ENCODE measurements at places on chromosomes 6 and 20.
A peak's percentile ranks its signal among the peaks of the same experiment; 100 is the strongest.

- H3K27ac ChIP-seq = no peak overlapping the region
- H3K4me3 ChIP-seq = no peak overlapping the region
- DNase-seq = no peak
These were observed 78.0 kb downstream of the DLGAP4 start for GRCh38 chr20:36384022-36384619.

- peaks cover 30% of the 10 kb centered on the region for H3K4me1 ChIP-seq
- peaks cover 38% of the 10 kb centered on the region for H3K36me3 ChIP-seq
- DNase-seq = no peak
These were observed 129.1 kb upstream of the NUP153 start for GRCh38 chr6:17835784-17836183.

- no peaks in the 10 kb centered on the region for H3K4me1 ChIP-seq
- H3K27ac ChIP-seq = no peak overlapping the region
- peaks cover 5% of the 10 kb centered on the region for H3K27me3 ChIP-seq
- no peaks in the 10 kb centered on the region for H3K36me3 ChIP-seq
- H3K4me3 ChIP-seq = no peak overlapping the region
These were observed 88.1 kb upstream of the ZFP64 start for GRCh38 chr20:52279706-52280105.

- peaks cover 39% of the 10 kb centered on the region for H3K4me1 ChIP-seq
- no peaks in the 10 kb centered on the region for H3K36me3 ChIP-seq
- no peaks in the 10 kb centered on the region for H3K27me3 ChIP-seq
These were observed 272.1 kb upstream of the TAB2 start for GRCh38 chr6:149045404-149045803.

DNA sequence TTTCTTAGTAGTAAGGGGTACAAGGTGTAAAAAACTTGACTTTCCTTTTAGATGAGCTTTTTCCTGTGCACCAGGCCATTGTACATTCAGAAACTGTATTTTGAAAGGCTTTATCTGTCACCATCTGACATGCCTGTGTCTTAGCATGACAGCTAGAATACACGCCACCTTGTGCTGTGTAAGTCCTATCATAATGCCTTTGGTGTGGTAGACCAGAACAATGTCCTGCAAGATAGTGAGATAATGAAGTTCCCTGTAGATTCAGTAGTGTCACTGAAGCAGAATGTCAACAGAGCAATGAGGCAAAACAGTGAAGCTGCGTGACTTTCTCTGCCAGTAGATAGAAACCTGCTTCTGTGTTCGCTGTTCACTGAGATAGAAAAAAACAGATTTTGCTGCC lies 105.8 kb downstream of the JAG1 start:
- H3K4me1 ChIP-seq = peaks cover 30% of the 10 kb centered on the region
- no peaks in the 10 kb centered on the region for H3K27me3 ChIP-seq
- no peak for DNase-seq
- H3K36me3 ChIP-seq = peaks cover 2% of the 10 kb centered on the region

DNA sequence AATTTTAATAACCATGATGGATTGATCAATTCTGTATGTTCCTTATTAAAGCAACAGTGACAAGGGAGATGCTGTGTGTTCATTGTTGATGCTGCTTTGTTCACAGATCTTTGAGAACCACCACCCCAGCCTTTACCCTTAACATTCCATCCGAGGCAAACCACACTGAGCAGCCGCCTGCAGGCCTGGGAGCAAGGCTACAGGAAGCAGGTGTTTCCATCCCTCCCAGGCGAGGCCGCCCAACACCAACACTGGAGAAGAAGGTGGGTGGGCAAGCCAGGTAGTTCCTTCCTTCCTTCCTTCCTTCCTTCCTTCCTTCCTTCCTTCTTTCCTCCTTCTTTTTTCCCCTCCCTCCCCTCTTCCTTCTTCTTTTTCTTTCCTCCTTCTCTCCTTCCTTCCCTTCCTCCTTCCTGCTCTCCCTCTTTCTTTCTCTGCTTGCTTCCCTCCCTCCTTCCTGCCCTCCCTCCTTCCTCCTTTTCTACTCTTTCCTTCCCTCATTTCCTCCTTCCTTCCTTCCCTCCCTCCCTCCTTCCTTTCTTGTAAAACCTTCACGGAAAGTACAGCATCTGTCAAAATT lies 13.7 kb downstream of the TTLL2 start:
- H3K27me3 ChIP-seq = no peaks in the 10 kb centered on the region
- no peaks in the 10 kb centered on the region for H3K36me3 ChIP-seq
- peaks cover 8% of the 10 kb centered on the region for H3K4me1 ChIP-seq
- no peak overlapping the region for H3K4me3 ChIP-seq
- no peak for DNase-seq
- H3K27ac ChIP-seq = no peak overlapping the region

DNA sequence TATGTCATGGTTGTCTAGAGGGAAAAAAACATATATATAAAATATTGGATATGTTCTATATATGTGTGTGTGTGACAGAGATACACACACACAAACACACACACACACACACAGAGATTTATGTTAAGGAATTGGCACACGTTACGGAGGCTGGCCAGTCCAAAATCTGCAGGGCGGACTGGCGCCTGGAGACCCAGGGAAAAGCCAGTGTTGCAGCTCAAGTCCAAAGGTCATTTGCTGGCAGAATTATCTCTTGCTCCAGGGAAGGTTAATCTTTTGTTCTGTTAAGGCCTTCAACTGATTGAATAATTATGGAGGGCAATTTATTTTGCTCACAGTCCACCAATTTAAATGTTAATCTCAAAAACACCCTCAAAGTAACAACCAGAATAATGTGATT lies 37.5 kb upstream of the PDE7B start:
- H3K27ac ChIP-seq = no peak overlapping the region
- H3K4me3 ChIP-seq = no peak overlapping the region
- H3K27me3 ChIP-seq = no peaks in the 10 kb centered on the region
- H3K36me3 ChIP-seq = no peaks in the 10 kb centered on the region
- H3K4me1 ChIP-seq = no peaks in the 10 kb centered on the region

- DNase-seq = peak; percentile 74
- H3K36me3 ChIP-seq = no peaks in the 10 kb centered on the region
- H3K4me3 ChIP-seq = no peak overlapping the region
These were observed 14.7 kb upstream of the PXDC1 start for GRCh38 chr6:3766214-3766613.

DNA sequence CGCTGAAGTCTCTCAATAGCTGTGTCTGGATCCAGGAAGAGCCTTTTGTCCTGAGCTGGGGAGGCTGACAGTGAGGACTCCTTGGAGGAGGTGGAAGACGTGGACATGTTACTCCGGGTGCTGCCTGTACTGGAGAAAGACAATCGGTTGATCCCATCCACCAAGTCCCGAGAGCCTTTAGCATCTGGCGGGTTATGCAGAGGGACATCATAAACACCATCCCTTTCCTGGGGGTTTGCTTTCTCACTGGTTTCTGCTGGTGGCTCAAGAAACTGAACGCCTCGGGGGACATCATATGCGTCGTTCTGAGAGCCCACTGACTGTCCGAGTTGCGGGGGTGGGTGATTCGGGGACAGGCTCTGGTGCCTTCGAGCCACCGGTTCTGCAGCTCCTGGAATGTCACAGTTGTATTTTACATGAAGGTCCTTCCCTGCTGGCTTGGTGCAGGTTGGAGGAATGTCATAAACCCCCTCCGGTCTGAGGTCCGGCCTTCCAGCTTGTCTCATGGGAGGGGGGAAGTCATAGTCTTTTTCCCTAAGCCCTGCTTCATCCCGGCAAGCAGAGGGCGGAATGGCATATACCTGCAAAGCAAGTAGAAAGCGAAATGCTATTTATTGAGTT lies 41.7 kb downstream of the NEDD9 start:
- H3K27ac ChIP-seq = no peak overlapping the region
- peaks cover 68% of the 10 kb centered on the region for H3K36me3 ChIP-seq
- H3K4me1 ChIP-seq = peaks cover 19% of the 10 kb centered on the region
- no peak for DNase-seq

DNA sequence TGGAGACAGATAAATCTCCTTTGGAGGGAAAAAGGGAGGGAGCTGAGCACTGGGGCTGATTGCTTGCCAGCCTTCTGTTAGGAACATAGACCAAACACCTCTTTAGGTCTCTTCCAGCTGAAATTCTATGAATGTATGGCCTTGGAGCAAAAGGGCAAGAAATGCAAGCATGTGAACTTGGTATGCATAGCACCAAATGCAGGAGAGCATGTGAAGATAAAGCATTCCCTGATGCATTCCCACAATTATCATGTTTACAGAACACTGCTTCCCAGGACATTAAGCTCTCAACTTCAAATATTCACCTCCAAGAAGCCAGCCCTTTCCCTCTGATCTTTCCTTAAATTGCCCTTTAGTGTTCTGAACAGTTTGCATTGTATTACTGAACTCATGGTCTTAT lies 15.6 kb downstream of the RIPOR2 start:
- H3K4me1 ChIP-seq = no peaks in the 10 kb centered on the region
- H3K4me3 ChIP-seq = no peak overlapping the region
- no peak for DNase-seq
- H3K27ac ChIP-seq = no peak overlapping the region
- H3K36me3 ChIP-seq = no peaks in the 10 kb centered on the region
- H3K27me3 ChIP-seq = no peaks in the 10 kb centered on the region

DNA sequence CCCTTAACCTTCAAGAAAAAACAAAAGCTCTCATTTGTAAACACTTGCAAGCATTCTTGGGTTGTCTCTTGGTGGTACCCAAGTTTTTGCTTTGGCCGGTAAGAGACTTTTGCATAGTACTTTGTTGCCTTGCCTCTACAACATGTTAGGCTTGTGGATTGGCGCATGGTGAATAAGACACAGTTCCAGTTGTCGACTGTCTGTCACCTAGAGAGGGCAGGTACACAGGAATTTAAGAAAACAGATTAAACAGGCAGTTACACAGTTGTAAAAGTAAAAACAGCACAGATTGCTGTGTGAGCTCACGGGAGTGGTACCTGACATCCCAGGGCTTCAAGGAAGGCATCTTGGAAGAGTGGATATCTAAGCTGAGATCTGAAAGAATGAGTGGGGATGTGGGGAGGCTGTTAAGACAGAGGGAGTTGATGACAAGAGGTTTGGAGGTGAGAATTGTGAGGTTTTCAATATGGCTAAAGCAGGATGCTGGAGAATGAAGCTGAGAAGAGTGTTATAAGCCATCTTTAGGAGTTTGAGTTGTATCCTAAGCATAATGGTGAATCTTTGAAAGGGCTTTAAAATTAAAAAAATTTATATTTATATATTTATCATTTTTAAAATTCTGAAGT lies 19.2 kb downstream of the UTRN start:
- peaks cover 35% of the 10 kb centered on the region for H3K36me3 ChIP-seq
- H3K27me3 ChIP-seq = no peaks in the 10 kb centered on the region
- no peak overlapping the region for H3K4me3 ChIP-seq
- peaks cover 8% of the 10 kb centered on the region for H3K4me1 ChIP-seq
- no peak overlapping the region for H3K27ac ChIP-seq

DNA sequence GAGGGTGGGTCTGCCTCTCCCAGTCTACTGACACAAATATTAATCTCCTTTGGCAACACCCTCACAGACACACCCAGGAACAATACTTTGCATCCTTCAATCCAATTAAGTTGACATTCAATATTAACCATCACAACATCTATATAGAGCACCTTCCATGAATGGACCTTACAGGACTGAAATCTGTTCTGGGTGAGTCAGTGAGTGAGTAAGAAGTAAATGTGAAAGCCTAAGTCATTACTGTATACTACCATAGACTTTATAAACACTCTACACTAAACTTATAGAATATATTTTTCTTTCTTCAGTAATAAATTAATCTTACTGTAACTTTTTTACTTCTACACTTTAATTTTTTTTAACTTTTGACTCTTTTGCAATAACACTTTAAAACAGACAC lies 993.8 kb upstream of the MAP3K7 start:
- H3K27me3 ChIP-seq = no peaks in the 10 kb centered on the region
- H3K27ac ChIP-seq = no peak overlapping the region
- H3K36me3 ChIP-seq = no peaks in the 10 kb centered on the region
- no peak overlapping the region for H3K4me3 ChIP-seq
- no peaks in the 10 kb centered on the region for H3K4me1 ChIP-seq

DNA sequence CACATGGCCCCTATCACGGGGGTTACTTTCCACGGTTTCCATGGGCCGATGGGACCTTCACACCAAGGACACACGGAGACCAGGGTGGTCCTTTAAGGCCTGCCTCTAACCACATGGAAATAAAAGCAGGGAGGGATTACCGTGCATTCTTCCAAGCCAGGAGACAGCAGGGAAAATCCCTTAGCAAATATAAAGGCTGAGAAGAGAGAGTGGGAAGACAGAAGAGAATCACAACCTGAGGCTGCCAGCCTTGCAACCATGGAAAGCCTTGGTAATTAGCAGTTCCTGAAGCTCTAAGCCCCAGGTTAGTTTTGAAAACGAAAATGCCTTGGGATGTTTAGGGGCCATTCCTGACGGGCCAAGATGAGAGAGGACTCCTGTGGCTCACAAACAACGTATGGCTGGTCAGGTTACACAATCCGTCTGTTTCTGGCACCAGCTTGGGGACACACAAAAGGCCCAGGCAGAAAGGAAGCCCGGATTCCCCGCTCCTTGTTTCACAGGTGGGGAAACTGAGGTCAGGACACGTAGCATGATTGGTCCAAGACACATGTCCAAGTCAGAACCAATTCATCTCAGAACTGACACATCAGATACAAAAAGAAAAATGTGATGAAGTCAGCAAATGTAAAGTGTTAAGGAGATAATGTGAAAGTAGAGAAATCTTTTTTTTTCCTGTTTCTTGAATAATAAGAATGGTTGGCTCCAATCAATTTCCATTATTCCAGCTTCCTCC lies 2.8 kb downstream of the PREX1 start:
- no peaks in the 10 kb centered on the region for H3K27me3 ChIP-seq
- peaks cover 59% of the 10 kb centered on the region for H3K4me1 ChIP-seq
- peaks cover 3% of the 10 kb centered on the region for H3K36me3 ChIP-seq
- H3K27ac ChIP-seq = peak overlapping the region; percentile 34

DNA sequence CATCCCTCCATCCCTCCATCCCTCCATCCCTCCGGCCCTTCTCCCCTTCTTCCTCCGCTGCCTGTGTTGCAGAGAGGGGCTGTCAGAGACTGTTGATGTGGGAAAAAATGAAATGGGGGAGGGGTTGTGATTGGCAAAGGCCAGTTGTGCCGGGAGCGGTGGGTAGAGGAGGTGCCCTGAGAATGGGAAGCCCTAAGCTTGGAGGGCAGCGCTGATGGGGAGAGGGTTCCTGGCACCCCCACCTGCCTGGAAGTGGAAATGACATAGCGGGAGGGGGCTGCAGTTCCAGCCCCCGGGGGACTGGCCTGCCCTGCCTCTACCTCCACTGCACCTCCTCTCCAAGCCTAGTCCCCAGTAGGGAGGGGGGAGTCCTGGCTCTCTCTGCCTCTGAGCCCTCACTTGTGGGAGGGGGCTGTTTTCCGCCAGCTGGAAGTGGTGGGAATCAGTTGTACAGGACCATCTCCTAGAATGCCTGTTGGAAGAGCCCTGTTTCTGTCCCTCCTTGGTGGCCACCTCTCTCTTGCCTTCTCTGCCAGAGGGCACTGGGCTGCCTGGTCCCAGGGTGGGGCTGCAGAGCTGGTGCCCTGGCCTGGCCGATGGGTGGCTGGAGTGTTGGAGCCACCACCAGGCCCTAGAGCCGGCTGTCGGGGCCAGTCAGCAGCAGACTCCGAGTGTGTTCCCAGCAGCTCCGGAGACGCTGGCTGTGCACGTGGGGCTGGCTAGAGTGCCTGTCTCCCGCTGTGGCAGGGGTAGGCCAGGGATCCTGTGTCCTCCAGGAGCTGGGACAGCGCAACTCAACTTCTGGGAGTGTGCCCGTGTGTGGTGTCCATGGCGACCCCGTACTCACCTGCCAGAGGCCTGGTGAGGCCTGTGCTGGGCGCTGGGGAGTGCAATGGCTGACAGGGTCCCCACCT lies 1.5 kb downstream of the DLGAP4 start:
- H3K27me3 ChIP-seq = peaks cover 82% of the 10 kb centered on the region
- no peak overlapping the region for H3K4me3 ChIP-seq
- peak; percentile 37 for DNase-seq
- no peaks in the 10 kb centered on the region for H3K36me3 ChIP-seq
- H3K27ac ChIP-seq = no peak overlapping the region
- H3K4me1 ChIP-seq = no peaks in the 10 kb centered on the region

- no peak for DNase-seq
- H3K27ac ChIP-seq = no peak overlapping the region
- no peaks in the 10 kb centered on the region for H3K4me1 ChIP-seq
These were observed 202.3 kb downstream of the ERMARD start for GRCh38 chr6:169953686-169954085.
